ENCODE measurements at places on chromosomes 4 and X.

DNA sequence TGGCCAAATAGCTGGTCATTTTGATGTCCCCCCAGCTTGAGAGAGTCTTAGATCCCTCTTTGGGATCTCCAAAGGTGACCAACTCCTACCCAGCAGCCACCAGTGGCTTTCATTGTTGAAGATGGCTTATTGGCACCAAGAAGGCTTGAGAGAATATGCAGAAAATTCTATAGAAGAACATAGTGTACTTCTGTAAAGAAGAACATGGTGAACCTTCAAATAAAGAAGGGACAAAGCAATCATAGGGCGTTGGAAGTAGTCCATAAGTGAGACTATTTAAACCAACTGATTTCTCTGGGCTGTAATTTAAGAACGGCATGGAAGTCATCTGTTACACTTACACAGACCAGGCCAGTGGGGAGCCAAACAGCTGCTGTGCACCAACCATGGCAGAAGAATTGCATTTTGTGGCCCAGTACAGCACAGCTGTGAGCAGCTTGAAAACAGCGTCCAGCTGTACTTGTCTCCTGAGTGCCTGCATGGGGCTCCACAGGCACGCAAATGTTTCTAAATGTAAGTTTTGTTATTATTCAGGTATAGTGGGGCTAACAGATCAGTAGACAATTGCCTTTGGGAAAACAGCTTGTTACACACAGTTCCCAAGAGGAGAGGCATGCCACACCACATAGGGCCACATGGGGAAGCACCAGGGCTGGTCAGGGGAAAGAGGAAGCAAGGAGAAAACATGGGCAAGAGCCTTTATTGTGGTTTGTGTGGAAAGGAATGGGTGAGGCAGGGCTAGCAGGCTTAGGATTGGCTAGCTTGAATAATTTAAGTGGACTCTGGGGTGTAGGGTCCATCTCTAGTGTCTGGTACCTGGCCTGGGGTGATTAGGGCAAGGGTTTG is 125.0 kb downstream of the ARHGAP6 start:
- DNase-seq = no peak

DNA sequence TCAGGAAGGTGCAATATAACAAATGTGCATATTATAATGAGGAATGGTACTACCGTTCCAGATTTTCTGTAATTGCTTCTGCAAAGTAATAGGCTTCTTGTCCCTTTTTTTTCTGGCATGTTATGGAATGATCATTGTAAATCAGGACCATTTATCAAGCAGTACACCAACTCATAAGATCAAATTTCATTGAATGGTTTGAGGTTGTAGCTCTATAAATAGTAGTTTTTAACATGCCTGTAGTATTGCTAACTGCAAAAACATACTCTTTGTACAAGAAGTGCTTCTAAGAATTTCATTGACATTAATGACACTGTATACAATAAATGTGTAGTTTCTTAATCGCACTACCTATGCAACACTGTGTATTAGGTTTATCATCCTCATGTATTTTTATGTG is 12.6 kb downstream of the IBSP start:
- DNase-seq = no peak

DNA sequence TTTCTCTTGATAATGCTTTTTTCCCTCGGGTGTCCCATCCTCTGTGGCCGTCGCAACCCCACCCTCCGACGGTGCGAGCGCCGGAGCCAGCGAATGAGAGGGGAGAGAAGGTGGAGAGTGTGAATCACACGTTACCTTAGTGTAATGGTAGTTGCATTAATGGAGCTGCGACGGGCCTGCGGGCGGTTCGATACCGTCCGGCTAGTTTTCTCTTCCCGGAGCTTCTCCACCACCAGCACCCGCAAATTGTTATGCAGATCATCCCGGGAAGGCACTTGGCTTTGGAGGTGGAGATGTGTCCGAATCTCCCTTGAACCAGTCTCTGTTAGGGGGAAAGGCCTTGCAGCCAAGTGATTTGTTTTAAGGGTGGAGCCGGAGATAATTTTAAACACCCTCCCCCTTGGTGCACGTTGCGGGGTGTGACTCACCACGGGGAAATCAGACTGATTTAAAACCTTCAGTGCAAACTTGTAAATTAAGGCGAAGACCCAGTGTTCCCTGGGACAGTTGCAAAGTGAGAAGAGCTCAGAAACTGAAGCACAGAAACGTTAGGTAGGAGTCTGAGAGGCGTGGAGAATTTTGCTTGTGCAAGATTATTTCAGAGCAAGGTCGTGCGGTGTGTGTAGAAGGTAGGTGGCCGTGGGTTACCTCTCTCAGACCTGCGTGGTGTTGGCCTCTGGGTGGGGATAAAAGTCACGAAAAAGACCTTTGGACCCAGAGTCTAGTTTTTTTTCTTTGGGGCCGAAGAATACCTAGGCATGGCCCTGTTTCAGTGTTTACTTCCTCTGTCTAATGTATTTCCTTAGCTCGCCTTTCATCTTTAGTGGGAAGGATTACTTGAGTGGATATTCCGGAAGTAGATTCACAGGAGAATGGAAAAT is 1.3 kb downstream of the AFF1 start:
- no peak for DNase-seq

DNA sequence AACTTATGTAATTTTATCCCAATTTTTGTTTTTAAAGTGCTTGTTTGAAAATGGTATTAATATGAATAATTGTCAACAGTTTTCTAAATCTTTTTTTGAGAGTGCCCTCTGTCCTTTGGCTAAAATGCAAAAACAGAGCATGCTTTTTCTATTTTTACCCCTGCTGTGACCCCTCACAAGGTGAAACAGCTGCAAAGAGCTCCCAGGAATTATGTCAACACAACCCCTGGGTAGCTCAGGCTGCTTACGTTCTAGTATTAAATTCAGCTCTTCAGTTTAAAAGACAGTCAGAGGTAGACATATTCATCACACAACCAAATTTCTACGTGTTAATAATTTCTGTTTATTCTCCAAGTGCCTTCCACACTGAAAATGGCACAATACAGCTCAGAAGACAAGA is 367.5 kb downstream of the PRDM5 start:
- no peak for DNase-seq

GRCh38 chrX:65772842-65773241 is 105.4 kb downstream of the MSN start:
- DNase-seq = no peak

- no peak for DNase-seq
These were observed at the start of gene MTMR1 for GRCh38 chrX:150692831-150693724. Gene MTMR1 (plus strand): TSS chrX:150693396. CDS start chrX:150693531, 135 bp downstream.

DNA sequence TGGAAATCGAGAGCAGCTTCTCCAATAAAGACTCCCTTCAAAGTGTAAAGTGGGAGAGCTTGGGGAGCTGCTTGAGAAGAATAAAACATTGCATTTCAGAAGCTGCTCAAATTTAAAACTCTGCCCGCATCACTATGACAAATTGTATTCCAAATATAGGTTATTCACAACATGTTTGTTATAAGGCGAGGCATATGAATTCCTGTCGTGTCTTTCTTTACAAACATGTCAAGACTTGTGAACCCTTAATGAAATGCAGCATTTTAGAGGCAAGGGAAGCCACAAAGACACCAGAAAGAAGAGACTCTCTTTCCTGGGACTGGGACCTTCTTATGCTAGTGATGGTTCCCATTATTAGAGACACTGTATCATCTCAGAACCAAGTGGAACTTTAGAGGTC is 311.2 kb downstream of the DHX15 start:
- DNase-seq = no peak

GRCh38 chrX:98371994-98372393 is 1488.3 kb downstream of the RPA4 start:
- DNase-seq = no peak

DNA sequence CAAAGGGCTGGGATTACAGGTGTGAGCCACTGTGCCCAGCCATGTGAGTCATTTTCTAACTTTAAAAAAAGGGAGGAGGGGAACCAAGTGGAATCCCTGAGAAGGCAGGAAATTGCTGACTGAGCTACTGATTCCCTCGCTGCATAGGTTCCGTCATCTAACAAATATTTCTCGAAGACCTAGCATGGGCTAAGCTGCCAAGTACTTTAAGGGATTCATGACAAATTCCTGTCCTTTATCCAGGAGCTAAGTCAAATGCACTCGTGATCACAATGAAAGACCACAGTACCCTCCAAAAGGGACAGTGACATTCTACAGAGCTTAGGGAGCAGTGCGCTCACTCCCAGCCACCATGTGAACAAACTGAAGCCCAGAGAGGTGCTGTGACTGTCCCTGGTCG is 33.2 kb upstream of the MAN2B2 start:
- no peak for DNase-seq

DNA sequence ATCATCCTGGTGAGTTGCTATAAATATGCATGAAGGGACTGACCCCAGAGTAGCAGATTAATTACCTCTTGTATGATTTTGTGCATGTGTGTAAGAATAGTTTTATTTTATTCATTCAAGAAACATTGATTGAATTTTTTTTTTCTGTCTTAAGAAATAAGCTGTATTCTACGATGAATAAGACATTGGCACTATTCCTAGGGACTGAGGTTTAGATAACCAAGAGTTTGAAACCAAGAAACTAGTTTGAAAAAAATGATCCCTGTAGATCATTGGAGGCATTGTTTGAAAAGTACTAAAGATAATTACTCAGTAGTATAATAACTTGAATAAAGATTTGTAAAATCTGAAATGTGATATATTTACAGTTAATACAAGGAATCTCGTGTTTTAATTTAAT is 1086.9 kb downstream of the PCDH7 start:
- DNase-seq = no peak

GRCh38 chr4:16082426-16083240 is 1.2 kb downstream of the PROM1 start:
- no peak for DNase-seq

GRCh38 chr4:155837203-155837796 is 28.8 kb downstream of the ASIC5 start:
- no peak for DNase-seq

GRCh38 chrX:19616016-19616415 is 100.7 kb upstream of the MAP3K15 start:
- no peak for DNase-seq

DNA sequence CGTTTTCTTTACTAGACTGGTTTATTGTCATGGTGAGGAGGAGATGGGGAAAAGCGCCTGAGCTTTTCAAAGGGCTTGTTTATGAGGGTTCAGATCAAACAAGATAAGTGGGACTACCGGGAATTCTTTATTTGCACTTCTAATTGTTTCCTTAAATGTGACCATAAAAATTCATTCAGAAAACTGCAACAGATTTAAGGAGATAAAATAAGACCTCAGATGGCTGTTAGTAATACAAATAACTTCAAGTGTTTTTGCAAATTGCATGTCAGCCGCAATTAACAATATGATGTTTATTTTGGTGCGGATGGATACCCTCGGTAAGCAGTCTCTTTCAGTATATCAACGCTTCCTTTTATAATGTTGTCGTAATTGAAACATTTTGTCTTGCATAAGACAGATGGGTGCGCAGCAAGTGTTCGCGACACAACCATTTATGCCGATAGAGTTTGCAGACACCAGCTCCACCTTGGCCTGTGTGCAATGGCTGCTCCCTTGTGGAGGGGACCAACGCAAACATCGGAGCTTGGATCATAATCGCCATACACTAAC is 151.0 kb downstream of the C4orf33 start:
- DNase-seq = no peak

GRCh38 chrX:107571296-107571998 is 56.9 kb upstream of the PRPS1 start:
- DNase-seq = no peak

GRCh38 chr4:110475881-110476818 is at the start of gene ENPEP:
Gene ENPEP (plus strand): TSS chr4:110476155. CDS start chr4:110476415, 260 bp downstream.
- DNase-seq = no peak

All from NCI-H1694 (cell line).